Immature natural killer cell (primary cell): ENCODE measurements at places on chromosomes 16 and 17. TPM values are rescaled to one million over a fixed set of nuclear protein-coding genes. Genes with fewer than 3 reads are reported as not detected.

The NPB gene
- polyA plus RNA-seq = not detected

The FAM83G gene
- 0.81 TPM for polyA plus RNA-seq

The SLC16A13 gene
- polyA plus RNA-seq = 2.6 TPM

The C16orf92 gene
- polyA plus RNA-seq = not detected

The C1QL1 gene
- not detected for polyA plus RNA-seq
